ENCODE measurements at places on chromosomes 5 and 9.

DNA sequence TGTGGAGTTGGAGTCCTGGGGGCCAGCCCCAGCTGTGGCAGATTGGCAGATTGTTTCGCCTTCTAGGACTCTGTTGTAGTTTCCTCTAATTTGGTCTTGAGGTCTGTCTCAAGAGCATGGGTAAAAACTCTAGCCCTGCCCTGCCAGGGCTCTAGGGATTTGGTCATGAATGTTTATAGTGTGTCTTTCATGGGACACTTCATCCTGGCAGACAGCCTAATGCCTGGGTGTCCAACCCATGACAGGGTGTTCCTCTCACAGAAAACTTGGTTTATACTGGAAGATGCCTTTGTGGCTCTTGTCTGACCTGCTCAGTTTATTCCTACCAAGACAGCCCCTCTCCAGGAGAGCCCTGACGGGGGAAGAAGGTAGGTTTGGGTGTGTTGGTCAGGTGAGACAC, 45.5 kb downstream of the GALNT12 start:
- no peak for DNase-seq

- DNase-seq: no peak
These were observed 288.7 kb downstream of the RFX3 start for GRCh38 chr9:3237121-3237520.

DNA sequence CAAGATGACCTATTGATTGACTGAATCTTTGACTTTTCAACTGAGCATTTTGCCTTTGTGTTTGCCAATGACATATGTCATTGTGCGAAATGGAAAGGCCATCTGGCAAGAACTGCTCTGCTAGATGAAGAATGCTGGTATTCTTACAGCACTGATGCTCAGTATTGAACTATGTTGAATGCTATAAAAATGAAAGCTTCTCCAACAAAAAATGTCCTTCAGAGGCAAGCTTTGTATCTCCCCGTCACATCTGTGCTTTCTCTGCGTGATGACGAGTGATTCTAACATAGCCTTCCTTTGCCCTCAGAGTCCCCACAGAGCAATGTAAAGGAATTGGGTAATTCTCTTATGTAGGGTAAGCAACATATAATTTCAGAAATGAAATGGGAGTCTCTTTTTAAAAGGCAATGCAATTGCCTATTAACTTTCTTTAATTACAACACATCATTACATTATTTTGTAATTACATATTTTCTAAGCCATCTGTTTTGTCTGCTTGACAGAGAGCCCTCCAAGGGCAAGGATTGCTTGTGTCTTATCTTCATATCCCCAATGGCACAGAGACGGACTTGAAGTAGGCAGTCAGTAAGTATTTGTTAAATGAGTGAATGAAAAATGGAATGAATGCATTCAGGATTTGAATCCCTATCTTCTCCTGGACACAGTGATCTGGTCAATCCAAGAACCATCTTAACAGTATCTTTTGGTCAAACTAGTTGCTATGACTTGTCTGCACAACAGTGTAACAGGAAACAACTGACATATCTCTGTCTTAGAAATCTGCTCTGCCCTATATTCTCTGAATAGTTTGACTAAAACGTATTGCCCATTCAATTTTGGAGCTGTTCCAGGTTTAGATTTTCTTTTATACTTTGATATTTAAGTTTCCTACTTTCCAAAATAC, 46.1 kb downstream of the ENC1 start:
- no peak for DNase-seq

- DNase-seq: no peak
These were observed 5.5 kb downstream of the CNOT6 start for GRCh38 chr5:180499684-180500083.

- peak; percentile 77 for DNase-seq
These were observed 51.0 kb downstream of the SH3PXD2B start for GRCh38 chr5:172403189-172403796.

DNA sequence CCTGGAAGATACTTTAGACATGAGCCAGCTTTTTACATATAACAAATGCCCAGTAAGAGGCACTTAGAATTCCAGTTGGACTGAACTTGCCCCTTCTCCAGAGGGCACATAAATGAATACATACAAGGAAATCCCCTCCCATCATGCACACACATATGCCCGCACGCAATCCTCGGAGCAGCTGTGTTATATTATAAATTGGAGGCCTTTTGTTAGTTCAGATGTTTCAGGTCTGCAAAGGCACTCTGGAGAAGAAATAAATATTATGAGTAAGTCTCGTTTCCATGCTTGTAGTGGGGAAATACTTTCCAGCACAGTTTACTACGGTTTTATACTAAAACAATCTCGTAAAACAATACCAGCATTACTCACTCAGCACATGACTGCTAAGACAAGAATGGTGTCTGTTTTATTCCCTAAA, 17.6 kb upstream of the MUSK start:
- peak; percentile 96 for DNase-seq

DNA sequence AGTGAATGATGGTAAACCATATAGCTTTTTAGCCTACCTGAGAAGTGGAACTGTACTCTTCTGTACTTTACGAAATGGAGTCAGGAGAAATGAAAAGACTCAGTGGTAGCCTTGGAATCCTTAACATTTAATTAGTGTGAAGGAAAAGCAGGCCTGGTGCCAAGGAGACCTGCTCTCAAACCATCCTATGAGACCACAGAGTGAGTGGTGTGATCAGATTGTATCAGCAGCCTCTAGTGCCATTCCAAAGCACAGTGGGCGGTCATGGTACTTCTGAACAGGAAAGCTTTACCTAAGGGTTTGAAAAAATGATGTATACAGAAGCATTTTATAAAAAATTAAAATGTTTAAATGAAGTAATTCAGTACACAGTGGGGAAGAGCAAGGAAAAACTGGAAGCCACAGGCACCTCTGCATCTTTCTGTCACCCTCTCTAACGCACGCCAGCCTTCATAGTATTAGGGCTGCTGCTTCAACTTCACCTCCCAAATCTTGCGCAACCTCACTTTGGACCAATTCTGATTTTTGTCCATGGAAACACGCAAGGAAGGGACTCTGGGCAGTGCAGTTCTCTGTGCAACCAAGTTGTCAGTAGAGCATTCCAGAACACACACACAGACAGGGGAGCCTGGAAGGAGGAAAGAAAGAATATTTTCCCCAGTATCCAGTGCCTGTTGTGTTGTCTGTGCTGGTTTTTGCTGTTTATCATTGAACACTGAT, 203.7 kb downstream of the SH3GL2 start:
- DNase-seq: no peak

- DNase-seq: no peak
These were observed 81.6 kb upstream of the PITX1 start for GRCh38 chr5:135115591-135115990.

- no peak for DNase-seq
These were observed 12.1 kb upstream of the C5orf63 start for GRCh38 chr5:127085371-127085770.

DNA sequence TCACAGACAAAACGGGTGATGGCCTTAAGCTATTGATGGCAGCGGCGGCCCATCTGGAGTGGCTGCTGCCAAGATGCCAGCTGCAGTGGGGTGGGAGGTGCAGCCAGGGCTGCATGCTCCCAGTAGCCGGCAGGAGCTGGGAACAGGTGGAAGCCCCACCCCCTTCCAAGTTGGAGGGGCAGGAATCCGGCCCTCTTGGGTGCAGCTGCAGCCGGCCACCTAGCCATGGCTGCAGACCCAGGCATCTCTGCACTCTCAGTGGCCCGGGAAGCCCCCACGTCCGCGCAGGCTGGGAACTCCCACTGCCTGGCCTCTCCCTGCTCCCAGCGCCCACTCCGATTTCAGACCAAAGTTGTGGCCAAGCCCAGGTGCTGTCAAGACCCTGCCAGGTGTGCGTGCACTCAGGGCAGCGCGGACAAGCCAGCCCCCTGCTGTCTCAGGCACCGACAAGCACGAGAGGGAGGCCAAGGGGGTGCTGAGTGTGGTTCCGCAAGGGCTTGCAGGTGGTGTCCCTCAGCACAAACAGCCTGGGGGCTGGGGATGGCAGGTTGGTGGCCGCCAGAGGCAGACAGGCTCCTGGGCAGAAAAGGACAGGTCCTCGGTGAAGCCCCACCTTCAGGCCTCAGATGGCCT, 115.1 kb upstream of the TSLP start:
- DNase-seq: no peak

DNA sequence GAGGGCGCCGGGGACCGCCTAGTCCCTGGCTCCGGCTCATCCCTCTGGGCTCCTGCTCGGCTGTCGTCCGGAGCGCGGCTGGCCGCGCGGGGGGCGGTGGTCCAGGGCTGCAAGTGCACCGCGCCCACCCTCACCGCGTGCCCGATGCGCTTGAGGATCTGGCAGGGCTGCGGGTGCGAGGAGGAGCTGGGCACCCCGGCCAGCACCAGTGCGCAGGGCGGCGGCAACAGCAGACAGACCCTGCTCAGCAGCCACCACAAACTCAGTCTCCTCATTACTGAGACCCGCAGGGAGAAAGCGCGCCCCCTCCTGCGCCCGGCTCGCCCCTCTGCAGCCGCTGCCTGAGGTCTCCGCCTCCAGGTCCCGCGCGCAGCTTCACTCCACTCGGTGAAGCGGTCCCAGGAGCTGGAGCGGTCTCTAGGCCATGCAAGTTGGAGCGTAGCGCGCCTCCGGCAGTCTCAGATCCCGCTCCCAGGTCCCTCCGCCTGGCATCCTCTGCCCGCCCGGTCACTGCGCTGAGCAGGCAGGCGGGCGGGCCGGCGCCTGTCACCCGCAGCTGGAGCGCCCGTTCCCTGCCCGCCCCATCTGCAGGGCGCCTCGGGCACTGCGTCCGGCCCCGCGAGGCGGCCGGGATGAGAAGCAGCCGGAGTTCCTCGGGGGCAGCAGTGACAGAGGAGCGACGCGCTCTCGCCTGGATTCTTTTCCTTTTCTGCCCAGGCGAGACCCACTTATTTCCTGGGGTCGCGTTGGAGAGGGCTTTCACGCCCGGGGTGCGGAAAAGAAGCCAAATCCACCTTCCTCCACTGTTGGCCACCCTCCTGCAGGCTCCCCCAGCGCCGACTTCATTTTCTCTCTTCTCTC, 512 bp downstream of the GRIN3A start:
- no peak for DNase-seq

DNA sequence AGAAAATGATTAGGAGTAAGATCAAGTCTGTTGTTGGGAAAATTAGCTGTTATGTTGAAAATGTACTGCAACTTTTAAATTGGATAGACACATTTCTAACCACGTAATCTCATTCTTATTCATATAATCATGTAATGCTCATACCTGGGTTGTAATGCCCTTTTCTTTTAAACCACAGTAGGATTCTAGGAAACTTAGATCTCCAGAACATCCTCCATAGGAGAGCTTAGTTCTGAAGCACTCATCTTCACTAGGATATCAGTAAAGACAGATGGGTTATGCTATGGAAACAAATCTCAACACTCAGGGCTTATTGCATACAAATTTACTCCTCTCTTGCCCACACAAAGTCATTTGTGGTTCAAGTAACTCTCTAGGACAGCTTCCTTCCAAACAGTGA, 34.8 kb upstream of the ANXA1 start:
- no peak for DNase-seq

DNA sequence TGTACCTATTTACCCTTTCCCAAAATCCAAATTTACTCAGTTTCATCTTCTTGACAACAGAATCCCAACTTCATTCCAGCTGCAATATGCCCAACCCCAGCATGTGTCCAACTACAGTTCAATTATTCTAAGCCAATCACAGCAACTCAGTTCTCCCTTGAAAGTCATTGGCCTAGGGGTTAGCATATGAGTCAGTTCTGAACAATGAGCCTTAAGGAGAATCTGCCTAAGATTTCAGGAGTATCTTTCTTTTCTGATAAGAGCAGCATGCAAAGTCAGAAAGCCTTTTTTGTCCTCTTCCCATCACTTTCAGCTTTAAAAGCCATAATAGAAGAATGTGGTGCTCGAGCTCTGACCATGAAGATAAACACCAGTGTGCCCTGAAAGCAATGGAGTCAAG, 44.4 kb upstream of the RASGRF2 start:
- DNase-seq: no peak

DNA sequence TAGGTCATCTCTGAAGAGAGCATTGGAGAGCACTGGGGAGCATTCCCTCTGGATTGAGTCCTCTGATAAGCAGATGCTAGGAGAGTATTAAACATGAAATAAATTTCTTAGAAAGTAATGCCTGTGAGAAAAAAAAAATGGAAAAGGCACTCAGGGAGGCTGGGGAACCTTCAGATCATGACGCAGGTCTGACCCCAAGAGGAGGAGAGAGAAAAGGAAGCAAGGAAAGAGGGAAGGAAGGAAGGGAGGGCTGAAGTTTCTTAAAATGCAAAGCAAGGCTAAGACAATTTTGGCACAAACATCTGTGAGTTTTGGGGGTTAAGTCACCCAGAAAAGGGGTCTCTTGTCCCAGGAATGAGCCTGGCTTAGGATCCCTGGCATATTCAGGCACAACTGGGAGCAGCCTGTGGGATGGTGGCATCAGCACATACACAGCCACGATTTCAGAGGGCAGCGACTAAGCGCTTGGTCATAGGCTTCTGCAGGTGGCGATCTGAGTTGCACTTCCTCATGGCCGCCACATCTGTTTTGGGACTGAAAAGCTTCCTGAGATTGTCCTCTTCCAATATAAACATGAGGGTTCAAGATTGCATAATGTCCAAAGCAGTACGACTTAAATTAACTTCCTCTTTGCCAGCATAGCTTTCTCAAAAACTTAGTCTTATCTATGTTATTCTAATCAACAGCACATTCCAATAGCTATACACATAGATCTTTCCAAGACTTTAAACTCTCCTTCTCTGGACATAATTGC, 692.7 kb downstream of the DNAH5 start:
- no peak for DNase-seq
